ENCODE measurements at places on chromosomes 11 and 22. TPM values are rescaled to one million over a fixed set of nuclear protein-coding genes. Genes with fewer than 3 reads are reported as not detected.

DNA sequence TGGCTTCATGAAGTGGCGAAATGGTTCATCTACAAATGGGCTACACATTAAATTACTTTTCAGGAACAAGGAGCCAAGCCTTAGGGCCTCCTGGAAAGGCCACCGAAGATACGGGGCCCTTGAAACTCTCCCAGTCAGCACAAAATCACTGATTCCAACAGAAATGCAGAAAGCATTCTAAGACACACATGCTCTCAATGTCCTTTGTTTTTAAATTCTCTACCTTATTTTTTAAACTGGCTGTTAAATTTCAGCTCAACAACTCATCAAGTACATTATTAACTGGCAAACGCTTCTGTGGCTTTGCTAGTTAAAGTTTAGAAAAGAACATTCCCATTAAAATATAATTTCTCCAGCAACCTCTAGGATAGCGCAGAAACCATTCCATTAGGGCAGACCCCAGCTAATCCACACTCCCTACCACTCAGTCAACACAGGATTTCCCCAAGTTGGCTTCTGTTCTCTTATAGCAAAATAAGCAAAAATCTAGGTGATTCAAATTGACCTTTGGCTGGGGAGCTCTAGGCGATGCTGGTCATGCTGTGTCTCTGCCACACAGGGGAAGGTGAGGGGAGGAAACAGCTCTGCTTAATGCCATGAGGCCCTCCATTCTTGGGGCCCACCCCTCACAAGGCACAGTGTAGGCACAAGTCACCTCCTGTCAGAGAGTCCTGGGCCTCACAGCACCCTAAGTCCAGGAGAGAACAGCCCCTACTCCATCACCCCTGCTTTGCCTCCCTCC lies 47.1 kb downstream of the PLEKHA7 start:
- DNase-seq: no peak

DNA sequence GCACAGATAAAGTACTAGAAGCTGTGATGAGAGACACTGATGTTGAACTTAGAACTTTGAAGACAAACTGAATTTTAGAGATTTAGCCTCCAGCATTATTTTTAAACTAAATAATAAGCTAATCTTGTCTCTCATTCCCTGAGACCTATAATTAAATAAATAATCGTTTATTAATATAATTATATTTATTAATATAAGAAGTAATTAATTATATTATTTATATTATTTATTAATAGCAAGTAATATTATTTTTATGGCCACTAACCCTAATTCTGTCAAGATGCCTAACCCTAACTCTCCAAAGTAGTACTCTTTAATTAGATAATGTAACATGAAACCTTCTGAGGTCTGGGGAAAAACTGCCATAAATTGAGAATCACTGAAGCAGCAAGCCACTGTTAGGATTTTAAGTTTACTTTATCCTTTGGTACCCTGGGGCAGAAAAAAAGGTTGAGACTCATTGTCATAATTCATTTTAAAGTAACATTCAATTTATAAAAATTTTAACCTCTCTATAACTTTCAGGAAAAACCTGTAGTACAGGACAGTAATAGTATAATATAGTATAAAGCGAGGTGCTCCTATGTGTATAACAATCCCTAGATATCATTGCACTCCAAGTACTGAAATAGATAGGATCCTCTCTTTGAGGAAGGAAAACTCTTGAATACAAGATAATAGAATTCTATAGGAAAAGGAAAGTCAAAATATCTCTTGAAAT lies 85.4 kb downstream of the TTC28 start:
- no peak for DNase-seq

DNA sequence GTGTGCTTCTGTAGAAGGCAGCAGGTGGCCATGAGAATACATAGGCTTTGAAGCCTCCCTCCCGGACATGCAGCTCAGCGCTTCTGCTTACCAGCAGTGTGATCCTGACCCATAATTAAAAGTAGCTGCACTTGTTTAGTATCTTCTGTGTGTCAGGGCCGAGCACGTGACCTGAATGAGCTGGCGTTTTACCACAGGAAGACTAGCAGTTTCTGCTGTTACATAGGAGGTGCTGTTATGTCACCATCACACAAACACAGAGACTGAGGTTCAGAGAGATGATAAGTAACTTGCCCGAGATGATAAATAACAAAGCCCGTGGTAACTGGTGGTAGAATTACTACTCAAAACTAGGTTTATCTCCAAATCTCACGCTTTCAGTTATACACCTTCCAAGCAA lies 329.5 kb downstream of the OPCML start:
- DNase-seq: no peak

- DNase-seq: no peak
Observed at GRCh38 chr22:20964090-20964798, 2.8 kb upstream of the AIFM3 start.

- no peak for DNase-seq
Observed at GRCh38 chr22:36257948-36258670, 5.2 kb downstream of the APOL1 start.

GRCh38 chr11:62497132-62497801 lies 49.3 kb downstream of the AHNAK start:
- no peak for DNase-seq

DNA sequence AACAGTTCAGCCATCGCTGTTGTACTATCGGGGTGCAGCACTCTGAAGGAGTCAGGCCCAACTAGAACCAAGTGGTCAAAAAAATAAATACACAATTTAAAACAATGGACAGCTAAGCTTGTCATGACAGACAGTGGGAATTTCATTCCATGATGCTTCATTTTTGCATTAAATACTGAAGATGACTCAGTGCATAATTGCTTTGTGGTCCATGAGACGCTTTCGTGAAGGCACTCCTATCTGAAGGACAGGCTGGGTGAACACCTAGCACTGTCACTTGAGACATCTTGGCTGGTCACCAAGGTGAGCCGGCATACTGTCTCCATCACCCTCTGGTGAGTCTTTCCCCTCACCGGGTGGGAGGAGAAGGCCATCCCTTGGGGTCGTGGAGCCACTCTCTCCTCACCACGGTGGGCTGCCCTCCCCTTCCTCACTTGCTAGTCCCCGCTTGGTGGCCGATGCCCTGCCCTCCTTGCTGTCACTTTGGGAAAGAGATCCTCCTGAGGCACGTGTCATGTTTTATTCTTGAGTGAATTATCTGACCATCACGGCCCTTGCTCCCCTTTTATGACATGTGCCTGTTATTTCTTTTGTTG lies 4.9 kb upstream of the TESMIN start:
- no peak for DNase-seq

DNA sequence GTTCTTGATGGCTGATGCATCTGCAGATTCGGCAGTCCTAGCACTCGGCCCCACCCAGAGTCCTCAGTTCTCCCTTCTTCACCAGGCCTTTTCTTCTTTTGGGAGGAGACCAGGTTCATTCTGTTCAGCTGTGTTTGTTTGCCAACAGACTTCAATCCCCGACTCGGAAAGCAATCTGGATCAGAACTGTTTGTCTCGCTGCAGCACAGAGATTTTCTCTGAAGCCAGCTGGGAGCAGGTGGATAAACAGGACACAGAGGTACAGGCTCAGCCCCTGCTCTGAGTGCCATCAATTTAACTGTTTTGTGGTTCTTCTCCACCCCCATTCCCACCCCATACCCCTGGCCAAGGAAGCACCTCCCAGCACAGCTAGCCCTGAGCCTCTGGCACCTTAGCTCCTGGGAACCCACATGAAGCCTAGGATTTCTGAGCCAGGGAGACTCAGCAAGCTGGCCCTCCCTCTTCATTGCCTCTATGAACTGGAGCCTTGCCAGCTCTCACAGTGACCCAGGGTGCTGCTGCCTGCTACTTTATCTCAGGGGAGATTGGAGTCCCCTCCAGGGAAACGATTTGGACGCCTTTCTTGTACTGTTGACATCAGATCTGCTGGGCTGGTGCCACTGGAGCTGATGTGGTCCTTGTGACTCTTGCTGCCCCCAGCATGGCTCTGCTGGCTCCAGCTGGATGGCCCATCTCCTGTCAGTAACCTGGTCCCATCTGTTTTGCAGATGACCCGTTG lies 58.2 kb upstream of the HORMAD2 start:
- DNase-seq: no peak

DNA sequence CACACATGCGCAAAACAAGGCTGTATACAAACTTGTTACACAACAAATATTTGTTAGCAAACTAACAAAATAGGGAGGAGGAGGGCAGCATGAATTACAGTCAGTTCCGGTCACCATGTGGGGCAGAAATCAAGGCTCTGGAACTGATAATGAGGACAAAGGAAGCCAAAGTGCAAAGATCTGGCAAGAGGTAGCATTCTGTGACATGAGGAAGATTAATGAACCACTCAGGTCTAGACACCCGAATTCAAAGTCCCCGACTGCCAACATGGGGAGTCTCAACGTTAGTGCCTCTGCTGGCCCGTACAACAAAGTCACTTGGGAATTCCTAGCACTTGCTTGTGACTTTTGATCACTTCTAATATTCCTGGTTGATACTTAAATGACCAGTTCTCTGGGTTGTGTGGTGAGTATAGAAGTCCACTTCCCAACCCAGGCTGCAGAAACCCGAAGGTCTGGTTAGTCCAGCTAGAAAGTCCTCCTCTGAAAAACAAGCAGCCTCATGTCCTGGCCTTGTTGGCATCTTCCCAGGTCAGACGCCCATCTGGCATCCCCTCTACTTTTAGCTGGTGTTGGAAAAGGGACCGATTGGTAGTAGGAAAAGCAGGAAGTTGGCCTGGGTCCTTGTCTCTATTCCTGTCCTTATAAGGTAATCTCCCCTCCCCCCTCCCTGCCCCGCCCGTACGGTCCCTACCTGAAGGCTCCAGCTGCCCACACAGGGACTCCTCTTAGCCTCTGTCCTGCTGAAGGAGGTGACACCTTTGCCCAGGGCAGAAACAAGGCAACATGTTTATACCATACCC lies 1.6 kb downstream of the SUN2 start:
- no peak for DNase-seq

GRCh38 chr11:102456381-102456780 lies 3.8 kb upstream of the TMEM123 start:
- DNase-seq: no peak

GRCh38 chr22:18935889-18936529 lies at the start of gene PRODH:
PRODH (minus strand) TSS chr22:18936293; CDS start chr22:18936287, 6 bp downstream.
- no peak for DNase-seq

DNA sequence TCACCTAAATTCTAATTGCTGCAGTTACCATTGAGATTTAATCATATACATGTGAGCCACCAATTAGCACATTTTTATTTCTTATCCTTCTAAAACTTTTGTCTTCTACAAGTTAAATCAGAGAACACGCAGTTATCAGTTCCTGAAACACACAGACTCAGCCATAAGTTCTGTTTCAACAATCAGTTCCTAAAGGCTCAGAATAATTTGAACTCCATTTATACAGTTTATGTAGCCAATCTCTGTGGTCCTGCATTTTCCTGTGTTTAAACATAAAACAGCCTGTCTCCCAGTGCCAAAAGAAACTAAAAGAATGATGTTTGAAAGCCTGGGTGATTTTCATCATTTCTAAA lies 2.9 kb downstream of the PLAAT3 start:
- no peak for DNase-seq

DNA sequence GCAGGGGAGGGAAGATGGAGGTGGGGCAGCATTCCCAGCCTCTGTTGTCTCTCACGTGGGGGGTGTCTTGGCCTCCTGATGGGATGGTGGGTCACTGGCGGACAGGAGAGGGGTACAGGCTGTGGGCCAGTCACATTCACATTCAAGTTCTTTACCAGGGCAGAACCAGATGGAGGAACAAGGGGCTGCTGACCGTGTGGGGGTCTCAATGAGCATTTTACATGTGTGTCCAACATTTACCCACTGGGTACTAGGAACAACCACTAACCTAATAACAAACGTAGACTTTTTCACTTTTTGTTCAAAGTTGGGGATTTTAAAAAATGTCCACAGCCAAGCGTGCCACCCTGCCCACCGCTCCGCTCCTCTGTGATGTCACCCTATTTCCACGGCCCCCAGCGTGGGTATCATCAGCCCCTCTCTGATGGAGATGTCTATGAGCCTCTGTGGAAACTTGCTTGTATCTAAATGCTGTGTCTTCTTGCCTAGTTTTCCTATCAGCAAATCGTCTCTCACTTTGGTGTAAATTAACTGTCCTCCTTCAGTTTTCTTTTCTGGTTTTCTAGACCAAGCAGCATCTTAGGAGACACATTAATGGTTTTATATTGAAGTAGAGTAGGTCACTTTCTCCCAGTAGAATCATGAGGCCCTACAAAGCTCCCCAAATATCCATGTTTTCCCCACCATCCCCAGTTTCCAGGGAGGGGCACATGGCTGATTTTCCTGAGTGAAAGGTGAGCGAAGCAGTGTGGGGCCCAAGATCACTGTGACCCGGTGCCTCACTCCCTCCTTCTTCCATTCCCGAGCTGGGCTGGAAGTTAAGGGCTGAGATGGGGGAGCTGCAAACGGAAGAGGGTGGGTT lies 936.7 kb downstream of the BRD1 start:
- DNase-seq: no peak

DNA sequence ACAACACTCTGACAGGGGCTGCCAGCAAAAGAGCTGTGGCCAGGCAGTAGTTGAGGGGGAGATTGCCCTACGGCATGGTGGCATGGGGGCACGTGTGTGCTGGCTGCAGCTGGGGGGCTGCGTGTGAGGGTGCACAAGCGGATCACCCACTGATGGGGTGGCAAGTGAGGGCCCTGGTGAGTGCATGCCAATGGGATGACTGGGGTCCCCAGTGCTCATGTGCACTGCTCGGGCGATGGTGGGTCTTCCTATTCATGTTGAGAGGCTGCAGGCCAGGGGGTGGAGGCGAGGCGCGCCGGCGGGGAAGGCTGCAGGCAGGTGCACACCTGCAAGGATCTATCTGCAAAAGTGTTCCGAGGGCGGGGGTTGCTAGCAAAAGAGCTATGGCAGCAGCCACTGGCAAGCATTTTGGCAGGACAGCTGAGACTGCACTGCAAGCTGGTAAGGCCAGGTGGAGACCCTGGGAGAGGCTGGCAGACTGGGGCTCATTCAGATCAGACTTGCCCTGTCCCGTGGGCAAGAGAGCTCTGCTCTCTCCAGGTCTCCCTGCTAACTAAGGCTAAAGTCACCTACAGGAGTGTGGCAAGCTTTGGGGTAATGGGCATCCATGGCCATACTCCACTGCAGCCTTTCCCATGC lies 12.0 kb downstream of the OR51I2 start:
- no peak for DNase-seq

ACR gene
- 0.46 TPM for polyA plus RNA-seq

NRIP3 gene
- polyA plus RNA-seq: 0.86 TPM

INS gene
- polyA plus RNA-seq: not detected

PLAAT4 gene
- 11.9 TPM for polyA plus RNA-seq

MRPL23 gene
- polyA plus RNA-seq: 53.6 TPM

TNNT3 gene
- 5.9 TPM for polyA plus RNA-seq
